Activated T-helper 17 cell treated with anti-CD3 and anti-CD28 coated beads, Interleukin-2, amount 50 U/mL, for 72 hours (primary cell): ENCODE measurements at places on chromosomes 11 and 22.

GRCh38 chr11:35183326-35183925 is 44.5 kb downstream of the CD44 start:
- no peak for ATAC-seq

- ATAC-seq, result no peak
Measured at GRCh38 chr11:121119440-121119839, 18.4 kb downstream of the TECTA start.

GRCh38 chr22:19674929-19675253 is 39.4 kb upstream of the SEPTIN5 start:
- ATAC-seq, result no peak

DNA sequence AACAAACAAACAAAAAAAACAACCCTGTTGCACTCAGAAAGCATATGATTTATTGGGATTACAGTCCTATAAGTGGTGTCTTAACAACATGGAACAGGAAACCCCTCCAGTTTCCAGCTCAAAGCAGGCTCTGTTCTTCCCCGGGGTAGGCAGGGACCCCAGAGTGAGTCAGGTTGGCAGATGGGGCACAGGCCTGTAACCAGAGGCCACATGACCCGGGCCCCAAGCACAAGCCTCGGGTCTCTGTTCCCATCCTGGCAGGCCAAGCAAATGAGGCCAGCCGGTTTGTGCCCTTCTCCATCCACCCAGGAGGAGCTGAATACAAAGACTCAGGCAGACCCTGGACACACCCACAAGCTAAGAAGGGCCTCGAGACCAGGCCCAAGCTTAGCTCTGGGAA is 75.8 kb downstream of the NAT10 start:
- ATAC-seq, result no peak

DNA sequence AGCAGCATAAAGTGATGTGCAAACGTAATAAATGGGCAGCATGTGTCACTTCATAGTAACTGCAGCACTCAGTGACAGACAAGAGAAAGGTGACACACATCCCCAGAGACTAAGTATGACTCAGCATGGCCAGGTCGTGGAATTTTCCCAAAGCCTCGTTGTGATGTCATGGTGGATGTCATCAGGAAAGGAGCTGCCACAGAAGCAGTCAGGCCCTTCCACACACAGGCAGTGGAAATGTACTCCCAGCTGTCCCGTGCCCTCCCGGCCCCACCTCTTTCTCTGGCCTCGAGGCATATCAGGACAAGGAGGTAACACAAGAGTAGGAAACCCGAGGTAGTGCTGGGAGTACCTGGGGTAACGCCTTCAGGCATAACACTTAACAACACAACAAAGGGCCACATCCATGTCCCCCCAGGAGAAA is 8.1 kb downstream of the PC start:
- ATAC-seq, result peak; percentile 98

DNA sequence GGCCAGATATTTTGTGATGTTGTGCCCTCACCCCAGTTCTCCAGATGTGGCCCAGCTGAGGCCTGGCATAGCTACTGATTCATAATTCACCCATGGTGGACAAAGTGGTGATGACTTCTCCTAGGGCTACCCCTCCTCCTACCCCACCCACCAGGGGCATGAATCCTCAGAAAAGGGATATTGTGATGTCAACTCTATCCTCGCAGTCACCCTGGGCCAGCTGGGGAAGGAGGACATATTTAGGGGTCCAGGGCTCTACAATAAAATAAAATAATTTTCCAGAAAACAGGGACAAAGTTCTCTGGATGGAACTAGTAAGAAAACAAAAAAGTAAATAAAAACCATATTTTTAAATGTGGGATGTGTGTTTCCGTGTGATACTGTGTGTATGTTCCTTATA is at the start of gene UBQLNL:
Gene UBQLNL (minus strand): TSS at position 101 of the 400 bp plus-strand sequence. CDS start 258 bp downstream, outside the sequence.
- no peak for ATAC-seq

DNA sequence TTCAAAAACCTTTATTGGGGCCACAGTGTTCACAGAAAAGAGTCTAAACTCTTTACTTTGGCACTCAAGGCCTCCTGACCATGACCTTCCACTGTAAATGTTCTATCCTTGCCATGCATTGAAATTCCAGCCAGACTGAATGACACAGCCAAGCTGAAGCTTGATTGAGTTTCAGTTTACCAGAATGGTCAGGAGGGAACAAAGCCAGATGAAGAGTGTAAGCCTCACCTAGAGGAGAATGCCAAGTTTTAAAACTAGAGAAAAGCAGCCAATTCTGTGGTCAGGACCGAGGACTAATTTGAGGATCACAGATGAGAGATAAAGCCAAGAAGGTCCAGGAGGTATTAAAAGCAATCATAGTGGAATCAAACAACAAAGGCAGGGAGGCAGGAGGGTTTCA is 215.3 kb downstream of the KCNA4 start:
- no peak for ATAC-seq

DNA sequence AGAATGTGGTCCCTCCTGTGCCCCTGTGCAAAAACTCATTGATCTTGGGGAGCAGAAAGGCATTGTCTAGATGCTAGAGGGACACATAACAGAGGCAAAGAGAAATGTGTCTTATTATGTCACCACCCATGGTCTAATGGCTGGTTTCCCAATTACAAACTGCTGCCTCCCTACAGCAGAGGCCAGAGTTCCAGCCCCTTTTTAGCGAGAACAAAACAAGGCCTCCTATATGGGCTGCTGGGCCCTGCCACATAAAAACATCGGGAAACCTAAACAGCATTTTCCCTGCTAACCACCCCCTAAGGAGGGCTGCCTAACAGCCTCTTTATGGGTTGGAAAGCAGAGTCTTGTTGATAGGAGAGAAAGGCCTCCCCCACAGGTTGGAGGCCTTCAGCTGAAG is 75.2 kb upstream of the CRTAM start:
- ATAC-seq, result no peak

- no peak for ATAC-seq
Measured at GRCh38 chr11:118058311-118059245, 18.3 kb upstream of the TMPRSS4 start.

- ATAC-seq, result no peak
Measured at GRCh38 chr11:69696749-69697468, 6.9 kb downstream of the FGF19 start.

- ATAC-seq, result no peak
Measured at GRCh38 chr11:91257667-91258066, 967.0 kb upstream of the FAT3 start.

- ATAC-seq, result no peak
Measured at GRCh38 chr11:102419181-102419580, 33.4 kb downstream of the TMEM123 start.

DNA sequence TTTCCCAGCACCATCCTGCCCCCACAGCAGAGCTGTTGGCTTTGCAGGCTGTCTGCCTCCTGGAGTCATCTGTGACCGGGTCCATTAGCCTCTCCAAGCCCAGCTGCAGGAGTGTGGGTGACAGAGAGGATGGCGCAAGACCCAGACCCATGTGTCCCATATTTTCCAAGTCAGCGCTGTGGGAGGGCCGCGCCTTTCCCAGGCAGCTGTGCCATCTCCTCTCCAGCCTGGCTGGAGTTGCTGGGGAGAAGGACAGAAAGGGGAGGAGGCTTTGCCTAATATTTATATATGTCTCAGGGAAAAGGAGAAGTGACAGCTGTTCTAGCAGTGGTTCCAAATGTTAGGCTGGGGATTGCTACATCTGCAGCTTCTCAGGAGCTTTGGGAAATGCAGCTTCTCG is 15.7 kb downstream of the DTX4 start:
- ATAC-seq, result no peak

DNA sequence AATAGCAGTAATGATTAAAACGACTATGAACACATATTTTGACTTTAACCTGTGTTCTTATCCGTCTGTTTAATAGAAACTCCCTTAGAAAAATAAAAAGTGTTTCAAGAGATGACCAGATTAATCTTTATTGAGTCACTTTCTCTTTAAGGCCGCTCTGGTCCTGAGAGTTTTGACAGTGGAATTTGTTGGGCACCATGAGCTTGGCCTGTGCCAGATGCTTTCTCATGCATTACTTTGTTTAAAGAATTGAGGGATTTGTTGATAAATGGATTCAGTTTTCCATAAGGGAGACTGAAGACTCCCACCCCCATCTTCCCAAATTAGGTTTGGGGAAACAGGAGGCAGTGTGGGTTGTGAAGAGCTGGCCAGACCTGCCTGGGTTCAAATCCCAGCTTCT is 53.2 kb upstream of the ALX4 start:
- no peak for ATAC-seq

DNA sequence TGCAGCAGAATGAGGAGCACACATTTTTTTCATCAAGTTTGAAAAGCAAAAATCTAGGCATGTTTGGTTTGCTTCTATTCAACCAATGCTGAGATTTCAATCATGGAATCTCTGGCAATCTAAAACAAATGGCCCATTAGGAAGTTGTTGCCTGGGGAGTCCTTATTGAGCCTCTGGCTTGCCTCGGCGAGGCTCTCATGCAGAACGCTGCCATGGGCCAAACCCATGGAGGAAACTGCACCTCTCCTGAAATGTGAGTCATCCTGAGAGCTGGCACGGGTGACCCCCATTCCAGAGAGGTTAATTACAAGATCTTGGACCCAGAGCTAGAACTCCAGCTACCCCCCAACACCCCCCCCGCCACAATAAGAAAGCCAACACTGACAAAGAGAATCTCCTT is 80.7 kb downstream of the MN1 start:
- ATAC-seq, result no peak
